ENCODE measurements at places on chromosomes 16 and 17. TPM values are rescaled to one million over a fixed set of nuclear protein-coding genes. Genes with fewer than 3 reads are reported as not detected.

GRCh38 chr16:23575834-23576233 lies 18.3 kb downstream of the UBFD1 start:
- no peak for DNase-seq

DNA sequence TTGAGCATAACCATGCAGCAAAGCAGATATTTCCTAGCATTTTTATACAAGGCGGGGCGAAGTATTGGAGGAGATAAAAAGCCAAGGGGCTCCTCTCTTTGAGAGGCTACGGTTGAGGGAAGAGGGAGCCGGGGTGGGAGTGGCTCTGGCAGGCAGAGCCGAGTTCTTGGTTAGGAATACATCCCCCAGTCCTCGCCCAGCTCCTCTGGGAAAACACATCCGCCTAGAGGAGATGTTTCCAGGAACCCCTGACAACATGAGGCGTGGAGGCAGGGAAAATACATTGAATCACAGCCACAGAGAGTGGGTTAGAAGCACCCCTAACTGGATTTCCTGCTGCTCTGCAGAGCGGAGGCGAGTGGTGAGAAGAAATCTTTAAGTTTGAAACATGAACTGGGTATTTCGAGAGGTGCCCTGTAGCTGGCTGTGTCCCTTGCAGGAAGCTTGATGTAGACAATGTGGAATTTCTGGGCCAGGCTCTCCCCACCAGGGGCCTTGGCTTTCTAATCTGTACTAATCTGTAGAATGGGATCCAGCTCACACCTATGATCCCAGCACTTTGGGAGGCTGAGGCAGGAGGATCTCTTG lies 27.3 kb downstream of the TTYH2 start:
- DNase-seq = no peak

- no peak for DNase-seq
Measured at GRCh38 chr16:11757671-11758545, 15.3 kb upstream of the TXNDC11 start.

- no peak for DNase-seq
Measured at GRCh38 chr16:52786091-52786490, 239.1 kb upstream of the TOX3 start.

- DNase-seq = no peak
Measured at GRCh38 chr17:77095461-77095860, 45.3 kb upstream of the SEC14L1 start.

Gene OR4D1
- not detected for total RNA-seq

DNA sequence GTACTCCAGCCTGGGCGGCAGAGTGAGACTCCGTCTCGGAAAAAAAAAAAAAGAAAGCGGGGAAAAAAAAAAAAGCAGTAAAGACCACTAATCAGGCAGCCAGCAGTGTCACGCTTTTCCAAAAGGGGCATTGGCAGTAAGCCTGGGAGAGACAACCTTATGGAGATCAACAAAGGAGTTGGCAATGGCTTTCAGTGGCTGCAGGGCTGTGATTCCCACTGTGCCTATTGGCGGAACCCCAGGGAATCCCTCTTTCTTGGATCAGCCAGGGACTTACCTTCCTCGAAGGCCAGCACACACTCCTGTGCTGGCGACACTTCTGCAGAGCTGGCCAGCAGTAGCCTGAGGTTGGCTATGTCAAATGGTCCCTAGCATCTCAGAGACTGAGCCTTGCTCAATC lies 43.2 kb upstream of the ZFHX3 start:
- no peak for DNase-seq

Gene CMTM2
- total RNA-seq = not detected

GRCh38 chr17:60442271-60443173 lies 20.2 kb downstream of the CHCT1 start:
- no peak for DNase-seq

Gene ERBB2
- 39.2 TPM for total RNA-seq
